Cortex of kidney (tissue), 1 donor: ENCODE measurements at places on chromosomes 12 and 14.

- DNase-seq: no peak
Observed at GRCh38 chr14:66444271-66444927, 41.8 kb upstream of the CCDC196 start.

DNA sequence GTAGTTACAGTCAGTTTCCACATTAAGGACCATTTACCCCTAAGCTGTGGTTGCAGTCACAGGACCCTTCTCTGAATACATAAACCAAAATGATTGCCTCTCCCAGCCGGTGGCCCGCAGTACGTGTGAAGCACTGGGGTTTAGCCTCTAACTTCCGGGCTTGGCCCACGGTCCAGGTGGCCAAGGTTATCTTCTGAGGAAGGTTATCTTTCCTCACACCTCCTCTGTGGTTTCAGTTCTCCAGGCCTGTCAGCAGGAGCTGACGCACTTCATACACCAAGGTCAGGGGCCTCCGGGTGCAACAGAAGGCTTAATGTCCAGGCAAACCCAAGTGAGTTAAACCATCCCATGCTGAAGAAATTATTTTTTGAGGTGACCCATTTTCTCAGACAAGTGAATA lies 291.0 kb upstream of the FKBP4 start:
- no peak for DNase-seq

- no peak for DNase-seq
Observed at GRCh38 chr12:119082496-119082895, 96.2 kb upstream of the HSPB8 start.

- DNase-seq: no peak
Observed at GRCh38 chr12:3171195-3171591, 94.0 kb downstream of the TSPAN9 start.

GRCh38 chr12:41930866-41931437 lies 213.7 kb downstream of the GXYLT1 start:
- no peak for DNase-seq

DNA sequence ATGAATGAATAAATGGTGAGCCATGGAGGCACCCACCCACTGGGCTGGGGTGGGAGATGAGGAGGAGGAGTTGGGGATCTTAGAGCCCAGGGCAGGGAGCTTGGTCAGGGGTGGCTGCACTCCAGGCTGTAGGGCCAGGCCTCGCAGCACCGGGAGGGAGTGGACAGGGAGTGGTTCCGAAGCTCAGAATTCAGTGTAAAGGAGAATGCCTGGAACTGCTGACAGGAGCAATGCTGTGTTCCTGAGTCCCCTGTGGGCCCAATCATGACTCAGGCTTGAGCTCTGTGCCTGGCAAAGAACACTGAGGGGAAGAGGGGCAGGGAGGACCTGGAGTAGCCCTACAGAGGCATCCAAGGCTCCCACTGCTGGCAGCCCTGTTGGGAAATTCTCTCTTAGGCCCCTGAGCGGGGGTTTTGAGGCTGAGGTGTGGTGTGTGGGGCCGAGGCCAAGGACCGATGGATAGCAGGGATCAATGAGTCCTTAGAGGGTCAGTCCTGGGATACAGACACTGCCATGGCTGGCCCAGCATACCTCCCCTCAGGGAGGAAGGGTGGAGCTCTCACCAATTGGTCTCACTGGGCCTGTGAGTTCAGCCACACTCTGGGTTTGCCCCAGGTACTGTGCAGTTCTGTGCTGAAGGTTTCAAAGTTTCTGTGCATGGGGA lies 9.5 kb upstream of the RABGGTA start:
- no peak for DNase-seq

DNA sequence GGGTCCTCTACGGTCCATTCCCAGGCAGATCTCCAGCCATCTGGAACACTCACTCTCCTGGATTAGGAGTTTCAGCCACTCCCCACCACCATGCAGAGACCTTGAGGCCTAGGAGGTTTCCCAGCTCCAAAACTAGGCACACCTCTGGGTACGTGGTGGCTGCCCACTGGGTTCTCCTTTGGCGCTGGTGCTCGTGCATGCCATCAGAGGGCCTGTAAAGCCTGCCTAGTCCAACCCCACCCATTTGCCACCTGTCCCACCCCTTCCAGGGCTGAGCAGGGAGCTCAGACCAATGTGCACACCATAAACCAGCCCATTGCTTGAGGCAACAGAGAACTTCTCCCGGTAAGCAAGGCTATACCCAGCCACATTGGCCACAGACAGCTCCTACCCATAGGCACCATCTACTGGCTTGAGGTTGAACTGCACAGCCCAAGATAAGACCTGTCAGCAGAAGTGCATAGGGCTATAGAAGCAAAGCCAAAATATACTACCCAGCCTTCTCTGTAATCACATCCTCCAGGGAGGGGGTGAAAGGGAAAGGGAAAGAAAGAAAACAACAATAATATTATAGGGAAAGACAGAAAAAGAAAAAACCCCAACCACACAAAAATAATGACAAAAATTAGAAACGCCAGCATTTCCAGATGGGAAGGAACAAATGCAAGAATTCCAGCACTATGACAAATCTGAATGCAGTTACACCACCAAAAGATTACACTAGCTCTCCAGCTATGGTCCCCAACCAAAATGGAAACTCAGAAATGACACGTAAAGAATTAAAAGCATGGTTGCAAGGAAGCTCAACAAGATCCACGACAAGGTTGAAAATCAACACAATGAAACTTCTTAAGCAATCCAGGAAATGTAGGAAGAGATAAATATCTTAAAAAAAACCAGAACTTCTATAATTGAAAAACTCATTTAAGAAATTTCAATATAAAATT lies 111.9 kb upstream of the CCDC175 start:
- no peak for DNase-seq

DNA sequence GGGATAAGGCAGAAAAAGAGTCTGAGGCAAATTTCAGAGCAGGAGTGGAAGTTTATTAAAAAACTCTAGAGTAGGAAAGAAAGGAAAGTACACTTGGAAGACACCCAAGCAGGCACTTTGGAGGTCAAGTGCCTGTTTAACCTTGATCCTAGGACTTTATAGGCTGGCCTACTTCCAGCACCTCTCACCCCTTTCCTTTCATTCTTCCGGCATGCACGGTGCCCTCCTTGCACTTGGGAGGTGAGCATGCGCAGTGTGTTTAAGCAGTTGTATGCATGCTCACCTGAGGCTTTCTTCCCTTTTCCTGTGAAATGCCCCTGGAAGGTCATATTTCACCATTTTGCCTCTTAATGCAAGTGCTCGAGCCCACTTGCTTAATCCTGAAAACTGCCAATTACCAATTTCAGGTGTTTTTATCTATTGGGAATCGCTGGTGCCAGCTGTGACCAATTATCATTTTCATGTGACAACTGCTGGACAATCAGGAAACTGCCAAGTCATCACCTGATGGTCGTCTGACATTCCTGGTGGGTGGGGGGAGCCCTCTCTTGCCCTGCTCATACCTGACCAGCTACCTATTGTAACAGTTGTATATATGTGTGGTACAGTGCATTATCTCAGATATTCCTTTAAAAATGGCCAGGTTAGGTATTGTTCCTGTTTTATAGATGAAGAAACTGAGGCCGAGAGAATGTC lies 53.5 kb downstream of the SUDS3 start:
- DNase-seq: no peak

GRCh38 chr14:52706286-52706685 lies 714 bp upstream of the PSMC6 start:
- no peak for DNase-seq

GRCh38 chr12:63948211-63948610 lies 103.7 kb downstream of the SRGAP1 start:
- no peak for DNase-seq

DNA sequence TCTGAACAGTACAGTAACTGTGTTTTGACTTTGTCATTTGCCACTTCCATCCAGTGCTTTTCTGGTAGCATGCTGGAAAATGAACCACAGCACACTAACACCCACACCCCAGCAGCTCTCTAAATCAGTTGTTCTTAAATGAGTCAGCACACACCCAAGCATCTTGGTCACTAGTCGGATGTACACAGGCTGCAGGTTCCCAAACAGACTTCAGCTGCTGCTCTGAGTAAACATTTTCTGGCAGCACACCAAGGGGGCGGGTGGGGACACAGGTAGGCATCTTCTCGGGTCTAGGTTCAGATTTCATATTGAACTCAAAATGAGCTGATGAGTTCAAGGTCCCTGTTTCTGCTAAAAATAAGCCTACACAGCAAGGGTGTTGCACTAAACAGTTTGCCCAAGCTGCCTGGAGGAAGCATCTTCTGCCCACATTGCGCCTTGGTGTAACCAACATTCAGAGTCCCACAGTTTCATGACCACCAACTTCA lies 39.8 kb downstream of the IFNG start:
- no peak for DNase-seq

GRCh38 chr12:126434412-126434985 lies 1369.3 kb downstream of the AACS start:
- no peak for DNase-seq

GRCh38 chr12:2384533-2385351 lies 332.0 kb downstream of the CACNA1C start:
- DNase-seq: no peak

GRCh38 chr12:111182382-111182781 lies 186.5 kb downstream of the PHETA1 start:
- no peak for DNase-seq
